ENCODE measurements at places on chromosomes 2 and 18.

DNA sequence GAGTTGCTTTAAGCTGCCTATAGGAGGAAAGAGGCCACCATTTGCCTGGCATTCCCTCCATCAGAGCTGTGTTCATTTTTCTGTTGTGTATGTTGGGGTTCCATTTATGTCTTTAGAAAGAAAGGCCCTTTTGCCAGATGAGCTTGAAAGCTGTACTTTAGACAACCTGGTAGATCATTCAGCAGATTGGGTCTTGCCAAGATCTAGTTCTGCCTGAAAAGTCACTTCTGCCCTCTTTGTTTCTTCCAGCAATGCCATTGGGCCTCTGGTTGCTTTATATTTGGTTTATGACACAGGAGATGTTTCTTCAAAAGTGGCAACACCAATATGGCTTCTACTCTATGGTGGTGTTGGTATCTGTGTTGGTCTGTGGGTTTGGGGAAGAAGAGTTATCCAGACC lies 14.4 kb downstream of the SLC20A1 start:
- no peak for DNase-seq

DNA sequence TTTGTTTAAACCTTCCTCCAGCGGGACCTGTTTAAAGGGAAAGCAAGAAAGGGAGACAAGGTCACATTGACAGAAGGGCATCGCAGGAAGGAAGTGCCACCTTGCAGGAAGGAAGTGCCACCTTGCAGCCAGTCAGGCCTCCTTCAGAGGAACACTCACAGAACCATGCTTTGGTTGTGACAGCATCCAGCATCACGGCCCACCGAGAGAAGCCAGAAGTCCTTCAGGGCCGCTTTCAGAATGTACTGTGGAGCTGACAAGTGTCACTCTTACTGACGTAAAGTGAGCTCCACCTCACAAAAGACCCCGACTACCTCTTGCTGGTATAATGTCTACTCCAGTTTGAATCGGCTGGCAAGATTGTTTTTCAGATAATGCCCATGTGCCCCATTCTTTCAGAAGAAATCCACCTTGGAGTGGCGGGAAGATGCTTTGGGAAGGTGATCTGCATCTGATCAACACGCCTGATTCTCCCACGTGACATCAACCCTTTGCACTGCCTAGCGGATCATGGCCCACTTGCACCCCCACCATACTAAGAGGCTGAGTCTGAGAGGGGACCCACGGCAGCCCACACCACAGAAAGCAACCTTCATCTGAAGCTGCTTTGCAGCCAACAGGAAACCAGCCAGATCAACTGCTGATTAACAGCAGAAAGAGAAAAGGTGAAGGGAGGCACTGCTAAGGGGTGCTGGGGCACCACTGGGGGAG lies 99.8 kb downstream of the UXS1 start:
- no peak for DNase-seq

GRCh38 chr2:1610096-1610485 lies 134.2 kb downstream of the PXDN start:
- no peak for DNase-seq

GRCh38 chr2:178589335-178589734 lies 109.1 kb downstream of the PLEKHA3 start:
- no peak for DNase-seq

DNA sequence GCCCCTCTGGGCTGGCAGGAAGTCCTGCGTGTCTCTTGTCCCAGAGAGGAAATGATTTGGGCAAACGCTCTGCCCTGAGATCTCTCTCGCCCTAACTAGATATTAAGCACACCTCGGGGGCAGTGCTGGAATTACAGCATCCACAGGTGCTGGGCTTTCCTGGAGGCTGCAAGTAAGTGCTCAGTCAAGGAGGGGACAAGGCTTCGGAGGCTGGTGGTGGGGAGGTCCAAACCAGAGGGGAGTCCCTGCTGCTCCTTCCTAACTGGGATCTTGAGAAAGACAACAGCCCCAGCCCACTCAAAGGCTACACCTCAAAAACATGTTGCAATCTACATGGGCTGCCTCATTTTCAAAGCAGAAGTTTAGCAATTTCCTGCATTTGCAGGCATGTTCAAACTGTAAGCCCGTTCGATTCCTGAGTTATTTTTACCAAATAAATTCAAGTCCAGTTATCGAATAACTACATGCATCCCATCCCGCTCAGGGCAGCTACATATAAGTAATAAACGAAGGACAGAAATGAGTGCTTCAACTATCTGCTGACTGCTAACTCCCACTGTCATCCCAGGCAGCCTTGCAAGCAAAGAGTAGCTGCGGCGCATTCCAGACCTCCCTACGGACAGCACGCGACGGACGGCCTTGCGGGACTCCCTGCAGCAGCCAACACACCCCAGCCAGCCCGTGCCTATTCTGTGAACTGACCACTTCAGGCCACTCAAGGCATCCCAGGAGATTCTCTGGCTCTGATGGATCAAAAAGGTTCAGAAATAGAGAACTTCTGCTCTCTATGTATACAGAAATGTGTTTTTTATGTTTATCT lies 27.5 kb downstream of the ZNF516 start:
- DNase-seq = no peak

GRCh38 chr2:130759906-130760753 lies 4.8 kb downstream of the AMER3 start:
- DNase-seq = peak; percentile 4

GRCh38 chr2:147030966-147031720 lies 813.7 kb upstream of the ACVR2A start:
- no peak for DNase-seq

- DNase-seq = no peak
Observed at GRCh38 chr2:128362176-128362888, 43.7 kb upstream of the HS6ST1 start.

DNA sequence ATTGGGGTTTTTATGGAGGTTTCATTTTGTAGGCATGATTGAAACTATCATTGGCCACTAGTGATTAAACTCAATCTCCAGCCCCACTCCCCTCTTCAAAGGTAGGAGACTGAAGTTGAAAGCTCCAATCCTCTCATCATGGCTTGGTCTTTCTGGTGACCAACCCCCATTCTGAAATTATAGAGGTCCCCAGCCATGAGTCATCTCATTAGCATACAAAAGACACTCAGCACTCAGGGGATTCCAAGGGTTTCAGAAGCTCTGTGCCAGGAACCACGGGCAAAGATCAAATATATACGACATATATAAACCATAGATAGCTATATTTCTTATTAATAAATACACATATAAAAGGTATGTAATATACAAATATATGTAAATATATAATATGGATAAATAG lies 256.0 kb upstream of the POU3F3 start:
- no peak for DNase-seq

- peak; percentile 53 for DNase-seq
Observed at GRCh38 chr2:190121971-190122370, 59.4 kb upstream of the MSTN start.

DNA sequence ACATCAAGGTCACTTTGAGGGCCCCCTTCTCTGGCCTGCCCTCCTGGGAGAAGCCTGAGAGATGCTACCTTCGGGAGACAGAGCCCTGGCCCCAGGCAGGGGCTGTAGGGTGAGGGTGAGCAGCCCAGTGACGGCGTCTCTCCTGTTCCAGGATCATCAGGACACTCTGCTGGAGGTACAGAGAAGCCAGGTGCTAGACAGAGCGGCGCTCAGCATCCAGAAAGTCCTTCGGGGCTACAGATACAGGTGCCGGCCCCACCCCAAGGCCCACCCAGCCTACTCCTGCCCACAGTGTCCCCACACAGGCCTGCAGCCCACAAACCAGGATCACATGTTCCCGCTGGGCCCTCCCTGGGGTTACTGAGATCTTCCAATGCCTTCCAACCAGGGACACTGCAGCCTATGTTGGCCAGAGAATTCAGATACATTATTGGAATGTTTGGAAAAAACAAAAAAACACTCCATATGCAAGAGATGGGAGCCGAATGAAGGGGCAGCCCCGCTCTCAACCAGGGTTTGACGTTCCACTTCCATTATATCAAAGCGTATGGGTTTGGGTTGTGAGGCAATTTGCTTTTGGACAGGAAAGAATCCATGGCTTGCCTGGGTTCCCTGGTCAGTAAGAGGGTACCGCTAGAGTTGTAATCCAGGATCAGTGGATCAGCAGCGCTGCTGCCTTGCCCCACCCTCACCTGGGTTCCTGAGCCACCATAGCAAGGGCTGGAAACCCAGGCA lies 49.5 kb upstream of the GPR17 start:
- no peak for DNase-seq

GRCh38 chr18:52237551-52237950 lies 102.4 kb upstream of the DCC start:
- DNase-seq = no peak

Measured in hematopoietic multipotent progenitor cell treated with erythropoietin and hydrocortisone succinate and interleukin-3 and kit ligand, for 8 days (in vitro differentiated cells).